ENCODE measurements at places on chromosomes 12 and 14.

DNA sequence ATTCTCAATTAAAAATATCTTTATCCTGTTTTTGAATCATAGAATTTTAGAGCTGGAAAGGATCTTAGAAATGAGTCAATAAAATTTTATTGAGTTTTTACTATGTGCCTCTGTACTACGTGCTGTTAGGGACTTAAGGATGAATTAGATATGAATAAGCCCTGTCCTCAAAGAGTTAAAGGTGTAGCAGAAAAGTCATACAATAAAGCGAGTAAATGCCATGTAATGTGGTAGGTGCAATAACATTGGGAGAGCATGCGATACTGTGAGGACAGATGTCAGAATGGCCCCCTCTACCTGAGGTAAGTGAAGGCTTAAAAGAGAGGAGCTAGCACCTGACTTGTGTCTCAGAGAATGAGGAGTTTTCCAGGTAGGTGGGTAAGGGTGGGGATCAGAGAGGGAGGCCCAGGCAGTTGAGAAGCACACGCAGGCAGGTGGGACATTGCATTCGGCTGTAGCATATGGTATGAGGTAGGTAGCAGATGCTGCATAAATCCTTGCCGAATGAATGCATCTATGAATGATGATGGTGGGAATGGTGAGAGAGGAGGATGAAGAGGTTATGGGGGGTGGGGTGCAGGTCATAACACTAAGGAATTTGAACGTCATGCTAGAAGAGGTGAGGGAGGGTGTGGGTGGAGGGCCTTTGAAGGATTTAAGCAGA is 35.4 kb upstream of the ATP23 start:
- DNase-seq = no peak

- no peak for DNase-seq
These were observed 41.0 kb downstream of the TRAFD1 start for GRCh38 chr12:112166051-112167015.

DNA sequence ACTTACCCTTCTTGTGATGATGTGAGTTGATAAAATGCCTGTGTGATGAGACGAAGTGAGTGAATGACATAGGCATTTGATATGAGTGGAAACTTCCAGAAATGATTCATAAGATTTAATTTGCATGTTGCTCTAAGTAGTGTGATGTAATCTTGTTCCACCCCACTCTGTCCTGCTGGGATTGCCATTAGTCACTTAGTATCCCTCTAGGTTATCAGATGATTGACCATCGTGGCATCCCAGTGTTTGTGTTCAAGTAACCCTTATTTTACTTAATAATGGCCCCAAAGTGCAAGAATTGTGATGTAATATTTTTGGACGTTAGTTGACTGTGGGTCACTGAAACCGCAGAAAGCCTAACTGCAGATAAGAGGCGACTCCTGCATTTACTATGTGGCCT is 214.4 kb upstream of the DIO2 start:
- no peak for DNase-seq

DNA sequence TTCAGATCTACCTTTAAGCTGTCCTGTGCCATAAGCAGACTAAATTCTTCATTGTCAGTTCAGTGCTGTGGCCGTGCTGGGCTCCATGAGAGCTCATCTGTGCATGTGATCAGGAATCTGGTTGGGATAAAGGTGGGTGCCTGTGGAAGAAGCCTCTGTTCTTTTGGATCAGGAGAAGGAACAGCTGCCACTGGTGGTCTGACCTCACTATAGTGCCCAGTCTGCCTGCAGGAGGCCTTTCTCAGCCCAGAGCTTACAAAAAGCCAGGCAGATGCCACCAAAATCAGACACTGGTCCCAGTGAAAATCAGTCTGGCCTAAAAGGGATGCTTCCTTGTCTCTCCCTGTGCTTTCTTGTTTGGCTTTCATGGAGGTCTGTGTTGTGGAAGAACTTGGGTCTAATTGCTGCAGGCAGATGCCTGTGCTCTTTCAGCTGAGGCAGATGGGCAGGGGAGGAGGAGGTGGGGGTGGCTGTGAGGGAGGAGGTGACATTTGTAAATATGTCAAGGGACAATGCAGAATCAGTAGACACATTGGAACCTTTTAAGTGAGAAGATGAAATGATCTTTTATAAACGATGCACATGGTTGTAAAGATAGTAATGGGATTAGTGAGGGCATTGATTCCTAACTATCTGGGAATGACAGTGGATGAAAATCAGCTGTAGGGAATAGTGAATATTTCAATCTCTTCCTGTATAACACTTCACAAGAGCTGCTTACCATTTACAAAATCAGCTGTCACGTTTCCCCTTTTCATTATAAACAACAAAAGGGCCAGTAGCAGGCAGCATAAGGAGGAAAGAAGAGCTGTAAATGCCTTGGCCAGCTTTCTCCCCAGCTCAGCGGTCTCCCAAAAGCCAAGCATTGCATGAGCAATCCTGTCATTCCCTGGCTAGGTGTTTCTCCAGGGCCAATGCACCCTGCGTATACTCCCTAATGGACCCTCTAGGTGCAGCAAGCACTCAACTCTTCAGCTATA is 44.6 kb downstream of the CACNA2D4 start:
- DNase-seq = no peak
